ENCODE measurements at places on chromosomes 1 and 21.

DNA sequence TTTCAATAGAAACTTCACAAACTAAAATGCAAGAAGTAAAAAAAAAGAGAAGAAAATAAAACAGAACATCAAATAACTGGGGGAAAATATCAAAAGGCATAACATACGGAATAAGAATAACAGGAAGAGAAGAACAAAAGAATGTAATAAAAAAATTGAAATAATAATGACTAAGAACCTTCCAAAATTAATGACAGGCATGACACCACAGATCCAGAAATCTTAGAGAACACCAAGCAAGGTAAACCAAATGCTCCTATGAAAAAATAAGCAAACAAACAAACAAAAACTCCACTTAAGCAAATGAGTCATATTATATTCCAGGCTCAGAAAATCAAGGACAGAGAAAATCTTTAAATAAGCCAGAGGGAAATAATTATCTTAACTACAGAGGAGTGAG, 8.7 kb downstream of the OR10J1 start:
- DNase-seq = no peak

DNA sequence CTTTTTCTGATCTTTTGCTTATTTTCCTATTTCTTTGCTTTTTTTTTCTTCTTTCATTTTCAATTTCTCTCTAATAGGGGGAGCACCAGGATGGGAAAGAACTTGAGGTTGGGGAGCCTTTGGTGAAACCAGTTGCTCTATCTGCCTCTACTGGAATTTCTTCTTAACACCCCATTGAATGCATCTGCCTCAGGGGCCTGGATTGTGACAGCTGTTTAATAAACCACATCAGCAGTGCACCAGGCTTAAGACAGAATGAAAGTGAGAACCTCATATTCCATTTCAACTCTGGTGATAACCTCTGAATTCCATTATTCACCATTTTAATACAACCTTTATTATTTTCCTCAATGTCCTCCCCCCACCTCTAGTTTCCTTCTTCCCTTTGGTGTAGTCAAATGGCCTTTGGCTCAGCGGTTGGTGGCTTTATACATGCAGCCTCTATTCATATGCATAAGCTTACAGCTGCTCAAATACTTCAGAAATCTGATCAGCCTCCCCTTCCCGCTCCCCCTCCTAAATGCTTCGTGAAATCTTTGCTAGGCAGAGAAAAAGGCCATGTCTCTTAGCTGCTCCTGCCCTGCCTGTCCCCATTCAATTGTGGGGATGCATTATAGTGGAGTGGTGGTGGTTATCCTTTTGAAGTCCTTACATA, 537.3 kb upstream of the PLXNA2 start:
- no peak for DNase-seq

DNA sequence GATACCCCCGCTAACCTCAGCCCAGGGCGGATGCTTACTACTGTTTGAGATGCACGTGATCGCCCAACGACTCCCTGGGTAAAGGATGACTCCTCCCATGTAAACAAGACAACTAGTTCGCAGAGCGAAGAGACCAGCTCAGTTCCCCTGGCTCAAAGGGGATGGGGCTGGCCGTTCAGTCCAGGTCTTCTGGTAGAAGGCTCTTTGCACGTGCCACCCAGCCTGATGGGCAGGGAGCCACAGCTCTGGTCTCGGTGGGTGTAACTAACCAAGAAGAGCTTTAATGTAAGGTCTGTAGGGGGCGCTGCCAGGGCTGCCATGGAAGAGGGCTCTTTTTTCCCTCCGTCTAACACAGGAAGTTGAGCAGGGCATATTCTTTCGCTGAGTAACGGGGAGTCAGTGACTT, 49.4 kb upstream of the PARP1 start:
- DNase-seq = no peak

GRCh38 chr21:31848326-31848985, 24.4 kb upstream of the HUNK start:
- DNase-seq = no peak

DNA sequence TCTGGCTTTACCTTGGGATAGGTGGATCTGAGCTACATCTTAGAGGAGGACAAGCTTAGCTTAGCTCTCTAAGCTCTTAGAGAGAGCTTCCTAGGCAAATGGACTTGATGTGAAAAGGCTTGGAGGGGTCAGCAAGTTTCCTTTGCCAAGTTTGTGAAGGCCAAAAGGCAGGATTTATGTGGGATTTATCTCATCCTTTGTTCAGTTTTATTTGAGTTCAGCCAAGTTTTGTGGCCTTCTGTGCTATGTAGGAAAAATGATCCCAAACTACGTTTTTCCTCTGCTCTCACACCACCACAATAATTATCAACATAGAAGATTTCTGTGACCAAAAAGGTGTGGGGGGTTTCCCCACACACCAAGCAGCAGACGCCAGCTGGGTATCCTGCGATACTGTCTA, 26.0 kb upstream of the RNF11 start:
- DNase-seq = no peak

- no peak for DNase-seq
Observed at GRCh38 chr1:78475888-78476610, 14.7 kb upstream of the PTGFR start.

GRCh38 chr1:231575472-231575871, 47.0 kb downstream of the TSNAX start:
- no peak for DNase-seq

DNA sequence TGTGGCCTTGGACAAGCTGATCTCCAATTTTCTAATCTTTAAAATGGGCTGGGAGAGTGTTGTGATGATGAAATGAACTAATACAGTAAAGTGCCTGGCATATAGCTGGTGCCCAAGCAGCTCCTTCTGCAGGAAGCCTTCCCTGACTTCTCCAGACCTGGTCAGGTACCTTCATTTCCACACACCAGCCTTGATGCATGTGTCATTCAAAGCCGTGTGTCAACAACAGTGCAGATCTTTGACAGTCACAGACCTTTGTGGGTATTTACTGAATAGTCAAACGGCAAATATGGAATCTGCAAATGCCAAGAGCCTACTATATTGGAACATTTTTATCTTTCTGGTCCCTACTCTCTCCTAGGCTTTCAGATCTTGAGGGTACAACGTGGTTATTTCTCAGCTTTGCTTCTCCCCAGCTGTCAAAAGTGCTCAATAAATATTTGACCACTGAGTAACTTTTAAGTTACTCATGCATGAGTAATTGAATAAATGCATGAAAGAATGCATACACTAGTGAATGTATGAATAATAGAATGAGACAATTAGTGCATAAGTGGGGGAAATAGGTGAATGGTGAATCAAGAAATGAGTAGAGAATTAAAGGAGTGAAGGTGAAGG, 75.4 kb downstream of the MDM4 start:
- peak; percentile 4 for DNase-seq

DNA sequence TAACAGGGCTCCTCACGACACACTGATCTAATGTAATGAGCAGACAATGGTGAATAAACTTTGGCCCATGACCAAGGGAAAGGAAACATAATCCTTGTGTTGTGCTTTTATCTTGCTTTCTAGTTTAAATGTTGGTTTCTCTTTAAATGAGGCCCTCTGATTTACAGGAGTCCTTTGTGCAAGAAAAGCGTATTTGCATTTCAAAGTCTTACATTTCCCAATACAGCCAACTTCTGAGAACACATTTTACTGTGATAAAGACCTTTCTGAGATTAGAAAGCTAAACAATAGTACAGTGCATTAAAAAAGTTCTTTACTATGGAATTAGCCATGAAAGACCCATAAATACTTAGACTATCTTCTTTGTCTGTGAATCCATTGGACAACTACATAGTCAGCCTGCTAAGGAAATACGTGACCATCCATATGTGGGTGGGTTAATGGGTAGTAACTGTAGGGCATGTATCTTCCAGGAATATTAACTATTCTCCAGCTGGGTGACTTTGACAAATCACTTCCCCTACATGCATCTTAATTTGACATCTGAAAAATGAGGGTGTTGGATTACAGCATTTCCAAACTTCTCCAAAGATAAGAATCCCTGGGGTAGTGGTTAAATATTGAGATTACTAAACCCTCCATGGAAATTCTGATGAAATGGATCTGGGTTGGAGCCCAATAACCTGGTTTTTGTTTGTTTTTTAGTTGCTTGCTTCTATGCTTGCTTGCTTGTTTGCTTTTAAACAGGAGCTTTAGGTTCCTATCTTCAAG, 50.3 kb upstream of the USP1 start:
- DNase-seq = no peak

GRCh38 chr21:30962013-30962412, 76.3 kb downstream of the KRTAP19-8 start:
- no peak for DNase-seq

GRCh38 chr1:46062651-46063319, 69.6 kb downstream of the PIK3R3 start:
- no peak for DNase-seq
